ENCODE measurements at places on chromosomes 5 and 9.
A peak's percentile ranks its signal among the peaks of the same experiment; 100 is the strongest.

DNA sequence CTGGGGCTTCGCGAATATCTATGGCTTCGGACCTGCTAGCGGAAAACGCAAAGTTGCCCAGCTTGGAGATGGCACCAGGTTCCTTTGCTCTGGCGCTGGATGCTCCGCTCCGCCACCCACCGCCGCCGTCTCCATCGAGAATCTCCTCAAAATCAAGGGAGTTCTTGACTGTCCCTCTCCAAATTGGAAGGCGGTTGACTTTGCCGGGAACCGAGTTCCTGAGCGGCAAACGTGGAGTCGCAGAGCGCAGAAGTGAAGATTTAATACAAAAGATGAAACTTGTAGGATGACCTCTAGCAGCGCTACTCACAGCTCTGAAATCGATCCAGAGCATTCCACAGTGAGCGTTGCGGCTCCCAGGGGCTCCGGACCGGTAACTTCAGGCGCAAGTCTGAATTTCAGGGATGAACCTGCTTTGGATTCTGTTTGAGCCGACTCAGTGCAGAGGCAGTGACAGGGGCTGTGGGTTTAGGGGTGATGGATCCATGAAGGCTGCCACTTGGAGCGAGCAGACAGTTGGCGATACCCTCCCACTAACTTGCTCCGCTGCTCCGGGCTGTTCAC, 1641.5 kb upstream of the C9orf72 start:
- no peak for DNase-seq

DNA sequence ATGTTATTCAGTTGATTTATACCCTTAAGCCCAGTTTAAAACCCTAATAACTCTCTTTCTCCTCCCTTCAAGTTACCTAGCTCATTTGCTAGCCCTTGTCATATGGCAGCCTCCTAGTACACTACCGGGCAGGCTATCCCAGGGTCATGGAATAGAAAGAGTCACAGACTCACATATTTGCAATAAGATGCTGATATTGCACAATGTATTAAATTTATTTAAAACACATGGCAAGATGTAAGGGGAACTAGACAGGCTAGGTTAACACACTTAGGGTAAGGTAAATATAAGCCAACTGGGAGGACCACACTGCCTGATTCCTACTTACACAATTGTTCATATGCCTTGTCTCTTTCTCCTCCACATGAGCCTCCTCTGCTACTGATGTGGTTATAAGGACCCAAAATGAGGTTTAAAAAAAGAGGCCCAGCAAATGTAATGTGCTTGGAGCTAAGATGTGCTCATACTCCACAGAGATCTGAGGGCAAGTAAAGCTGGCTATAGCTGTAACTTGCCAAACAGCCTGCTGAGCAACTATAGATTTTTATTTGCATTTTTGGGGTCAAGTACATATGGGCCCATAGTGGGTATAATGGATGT, 130.0 kb downstream of the ENC1 start:
- DNase-seq, result no peak

DNA sequence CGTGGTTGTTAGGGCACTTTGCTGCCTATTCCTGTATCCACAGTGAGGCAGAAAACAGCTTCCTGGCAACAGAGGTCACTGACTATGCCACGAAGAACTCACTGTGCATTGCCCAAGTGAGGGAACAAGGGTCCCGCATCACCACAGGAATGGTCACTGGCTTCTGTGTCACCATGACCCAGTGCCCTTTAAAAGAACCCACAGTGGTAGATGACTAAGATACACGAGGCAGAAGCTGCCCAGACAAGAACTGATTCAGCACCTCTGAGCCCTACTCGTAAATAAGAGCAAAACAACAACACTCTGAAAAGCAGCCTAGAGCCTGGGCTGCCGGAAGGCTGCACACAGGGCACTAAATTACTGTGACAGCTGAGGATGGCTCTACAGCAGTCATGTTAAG, 236.6 kb upstream of the RASEF start:
- no peak for DNase-seq

GRCh38 chr5:6766604-6767093, 53.4 kb downstream of the TENT4A start:
- peak; percentile 6 for DNase-seq

DNA sequence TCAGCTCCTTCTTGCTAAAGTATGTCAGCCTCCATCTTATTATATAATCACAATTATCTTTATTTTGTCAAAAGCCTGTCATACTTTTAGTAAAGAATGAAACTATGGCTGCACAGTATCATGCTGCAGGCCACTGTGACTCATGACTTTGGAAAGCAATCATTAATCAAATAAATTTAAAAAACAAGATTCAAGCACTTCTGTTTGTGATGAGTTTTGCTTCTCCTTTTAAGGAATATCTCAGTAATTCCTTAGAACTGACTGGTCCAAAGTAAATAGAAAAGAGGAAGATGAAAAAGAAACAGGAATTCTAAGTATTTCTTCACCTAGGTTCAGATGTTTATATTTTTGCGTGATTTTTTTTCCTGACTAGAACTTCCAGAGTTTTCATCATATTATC, 83.1 kb downstream of the EDIL3 start:
- DNase-seq, result no peak

- DNase-seq, result no peak
Observed at GRCh38 chr5:7272408-7272965, 123.5 kb upstream of the ADCY2 start.

DNA sequence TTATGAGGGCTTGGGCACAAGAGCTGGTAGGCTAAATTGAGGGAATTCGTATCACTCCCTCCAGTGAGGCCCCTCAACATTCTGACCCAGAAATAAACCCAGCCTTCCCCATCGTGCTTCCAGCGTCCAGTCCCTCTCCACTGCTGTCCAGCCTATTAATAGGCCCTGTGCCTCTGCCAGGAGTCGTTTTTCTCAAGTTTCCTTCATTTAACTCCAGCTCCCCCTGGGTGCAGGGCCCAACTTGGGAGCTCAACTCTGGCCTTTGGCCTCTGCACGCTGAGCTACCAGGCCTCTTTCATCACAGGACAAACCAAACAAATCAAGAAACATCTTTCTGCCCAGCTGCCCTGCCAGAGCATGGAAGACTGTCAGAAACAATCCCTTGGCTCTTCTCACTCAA, 10.0 kb downstream of the HBEGF start:
- no peak for DNase-seq

DNA sequence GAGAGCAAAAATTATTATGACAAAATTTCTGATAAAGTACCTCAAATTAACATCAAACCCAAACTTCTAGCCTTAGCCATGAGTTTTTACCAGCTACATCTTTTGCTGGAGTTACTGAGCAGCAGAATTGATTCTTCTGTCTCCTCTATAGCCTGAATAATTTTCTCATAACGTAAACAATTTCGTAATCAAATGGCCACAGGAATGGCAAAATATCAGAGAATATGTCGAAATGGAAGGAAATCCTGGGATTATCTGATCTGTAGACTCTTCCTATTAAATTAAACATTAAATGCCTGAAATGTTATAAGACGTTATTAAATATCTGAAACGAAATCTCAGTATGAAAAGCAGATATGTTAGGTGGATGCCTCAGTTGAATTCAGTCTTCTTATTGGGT, 41.1 kb downstream of the LURAP1L start:
- no peak for DNase-seq

GRCh38 chr5:157914151-157914788, 55.3 kb upstream of the CLINT1 start:
- DNase-seq, result no peak

GRCh38 chr5:117433818-117434217, 859.2 kb upstream of the SEMA6A start:
- no peak for DNase-seq

DNA sequence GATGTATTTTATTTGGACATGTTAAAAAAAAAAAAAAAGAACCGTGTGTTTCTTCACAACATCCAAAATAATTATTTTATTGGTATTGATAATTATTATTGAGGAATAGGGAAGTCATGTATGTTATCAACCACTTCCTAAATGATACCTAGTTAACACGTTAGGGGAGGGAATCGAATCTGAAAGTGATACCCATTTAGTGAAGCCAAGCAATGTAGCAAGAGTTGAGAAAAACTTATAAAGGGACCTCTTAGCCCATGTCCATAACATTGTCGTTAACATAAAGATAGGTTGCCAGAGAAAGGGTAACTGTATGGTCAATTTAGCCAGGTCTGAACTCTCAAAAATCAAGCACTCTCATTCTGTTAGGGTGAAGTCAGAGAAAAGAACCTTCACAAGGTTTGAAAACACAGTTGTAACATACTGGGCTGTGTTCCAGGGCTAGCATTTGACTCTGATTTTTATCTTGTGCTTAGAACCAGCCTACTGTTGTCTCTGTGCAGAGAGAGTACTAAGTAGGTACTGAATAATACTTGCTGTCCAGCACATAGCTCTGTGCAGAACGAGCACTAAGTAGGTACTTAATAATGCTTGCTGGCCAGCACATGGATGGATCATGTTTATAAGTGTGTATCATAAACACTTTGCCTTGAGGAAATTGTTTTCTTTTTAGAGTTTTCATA, 60.4 kb downstream of the GHR start:
- DNase-seq, result no peak

GRCh38 chr5:927172-928015, 34.7 kb downstream of the TRIP13 start:
- DNase-seq, result no peak

DNA sequence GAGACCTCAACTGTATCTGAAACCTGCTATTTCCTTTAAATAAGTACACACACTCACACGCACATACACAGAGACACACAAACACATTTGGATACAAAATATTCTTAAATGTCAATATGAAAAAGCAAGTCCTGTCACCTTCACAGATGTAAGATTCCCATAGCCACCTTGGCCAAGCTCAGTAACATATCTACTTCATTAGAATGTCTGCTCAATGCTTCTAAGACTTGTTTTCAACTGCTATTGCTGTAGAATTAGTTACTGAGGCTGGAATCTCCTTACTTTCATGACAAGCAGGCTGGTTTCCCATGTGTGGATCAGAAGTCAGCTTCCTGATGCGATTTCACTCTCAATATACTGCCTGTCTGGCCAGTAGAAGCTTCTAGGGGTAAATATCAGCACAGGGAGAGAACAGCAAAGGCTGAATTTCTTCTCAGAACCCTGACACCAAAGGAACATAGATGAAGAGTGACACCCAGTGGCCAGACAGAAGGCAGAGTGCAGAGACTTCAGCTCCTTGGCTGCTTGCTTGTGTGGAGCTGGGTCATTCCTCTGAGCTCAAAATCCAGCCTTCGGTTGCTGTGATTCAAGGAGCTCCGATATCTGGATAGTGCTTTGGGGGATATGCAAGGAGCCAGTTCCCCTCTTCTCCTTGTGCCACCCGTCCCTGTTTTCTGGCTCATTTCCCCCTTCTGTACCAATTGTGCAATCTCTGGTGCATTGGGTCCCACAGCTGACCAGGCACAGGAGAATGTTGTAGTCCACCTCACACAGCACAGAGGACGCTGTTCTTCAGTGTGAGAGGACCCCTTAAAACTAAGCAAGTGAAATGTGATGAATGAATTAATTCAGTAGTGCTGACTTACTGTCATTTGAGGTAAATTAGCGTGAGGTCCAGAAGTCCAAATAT, 26.6 kb upstream of the ABLIM3 start:
- no peak for DNase-seq

GRCh38 chr9:114364134-114365041, 23.4 kb downstream of the AKNA start:
- no peak for DNase-seq

- no peak for DNase-seq
Observed at GRCh38 chr5:176629853-176630680, at the start of the genes EIF4E1B and SNCB. TSS of gene EIF4E1B (plus strand) at chr5:176630675. CDS start at chr5:176642788, 12,113 bp downstream. TSS of gene SNCB (minus strand) at chr5:176630534. CDS start at chr5:176629654, 880 bp downstream.

GRCh38 chr9:128138001-128138400, 10.5 kb upstream of the PTGES2 start:
- no peak for DNase-seq

- no peak for DNase-seq
Observed at GRCh38 chr5:96054311-96055030, 92.8 kb upstream of the ELL2 start.

- no peak for DNase-seq
Observed at GRCh38 chr5:113330533-113331208, 104.1 kb downstream of the TSSK1B start.

DNA sequence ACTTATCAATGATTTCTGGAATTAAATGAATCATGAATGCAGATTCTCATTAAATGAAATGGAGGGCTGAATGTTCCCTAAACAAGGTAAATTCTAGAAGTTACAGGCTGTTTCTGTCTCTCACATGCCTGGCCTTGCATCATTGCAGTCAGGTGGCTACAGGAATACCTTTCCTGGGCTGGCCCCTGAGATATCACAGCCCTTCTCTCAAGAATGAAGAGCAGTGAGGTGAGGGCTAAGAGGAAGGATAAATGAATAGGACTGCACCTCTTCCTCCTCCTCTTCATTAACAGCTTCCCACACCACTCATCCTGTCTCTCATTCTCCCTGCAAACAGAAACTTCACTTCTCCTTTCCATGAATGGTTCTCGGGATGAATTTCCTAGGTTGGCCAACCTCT, 22.5 kb downstream of the ARHGEF28 start:
- DNase-seq, result no peak

GRCh38 chr9:38284588-38285051, 107.9 kb upstream of the ALDH1B1 start:
- DNase-seq, result no peak

GRCh38 chr9:128226412-128226801, 23.2 kb downstream of the DNM1 start:
- DNase-seq, result no peak

GRCh38 chr9:136831002-136831719, 11.1 kb upstream of the AJM1 start:
- no peak for DNase-seq

- no peak for DNase-seq
Observed at GRCh38 chr9:117407436-117408022, 7.3 kb downstream of the ASTN2 start.

- no peak for DNase-seq
Observed at GRCh38 chr9:134458207-134459108, 132.2 kb downstream of the RXRA start.

Measured in activated CD4-positive, CD25-positive, alpha-beta regulatory T cell (primary cell).